ENCODE measurements at places on chromosomes 16 and 17.

- no peak for DNase-seq
These were observed 370.0 kb downstream of the CDH11 start for GRCh38 chr16:64751906-64752305.

DNA sequence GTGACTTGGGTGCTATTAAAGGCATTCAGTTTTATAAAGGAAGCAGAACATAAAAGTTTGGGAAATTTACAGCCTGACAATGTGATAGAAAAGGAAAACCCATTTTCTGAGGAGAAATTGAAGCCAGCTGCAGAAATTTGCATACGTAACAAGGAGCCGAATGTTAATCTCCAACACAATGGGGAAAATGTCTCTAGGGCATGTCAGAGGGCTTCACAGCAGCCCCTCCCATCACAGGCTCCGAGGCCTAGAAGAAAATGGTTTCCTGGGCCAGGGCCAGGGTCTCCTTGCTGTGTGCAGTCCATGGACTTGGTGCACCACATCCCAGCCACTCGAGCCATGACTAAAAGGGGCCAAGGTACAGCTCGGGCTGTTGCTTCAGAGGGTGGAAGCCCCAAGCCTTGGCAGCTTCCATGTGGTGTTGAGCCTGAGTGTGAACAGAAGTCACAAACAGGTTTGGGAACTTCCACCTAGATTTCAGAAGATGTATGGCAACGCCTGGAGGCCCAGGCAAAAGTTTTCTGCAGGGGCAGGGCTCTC is 23.9 kb upstream of the TOM1L1 start:
- no peak for DNase-seq

- DNase-seq: no peak
These were observed 47.7 kb upstream of the DOC2B start for GRCh38 chr17:228951-229708.

- no peak for DNase-seq
These were observed 15.0 kb downstream of the NSMCE1 start for GRCh38 chr16:27253526-27253930.

GRCh38 chr17:62627904-62628633 is 599 bp downstream of the MRC2 start:
- DNase-seq: no peak

DNA sequence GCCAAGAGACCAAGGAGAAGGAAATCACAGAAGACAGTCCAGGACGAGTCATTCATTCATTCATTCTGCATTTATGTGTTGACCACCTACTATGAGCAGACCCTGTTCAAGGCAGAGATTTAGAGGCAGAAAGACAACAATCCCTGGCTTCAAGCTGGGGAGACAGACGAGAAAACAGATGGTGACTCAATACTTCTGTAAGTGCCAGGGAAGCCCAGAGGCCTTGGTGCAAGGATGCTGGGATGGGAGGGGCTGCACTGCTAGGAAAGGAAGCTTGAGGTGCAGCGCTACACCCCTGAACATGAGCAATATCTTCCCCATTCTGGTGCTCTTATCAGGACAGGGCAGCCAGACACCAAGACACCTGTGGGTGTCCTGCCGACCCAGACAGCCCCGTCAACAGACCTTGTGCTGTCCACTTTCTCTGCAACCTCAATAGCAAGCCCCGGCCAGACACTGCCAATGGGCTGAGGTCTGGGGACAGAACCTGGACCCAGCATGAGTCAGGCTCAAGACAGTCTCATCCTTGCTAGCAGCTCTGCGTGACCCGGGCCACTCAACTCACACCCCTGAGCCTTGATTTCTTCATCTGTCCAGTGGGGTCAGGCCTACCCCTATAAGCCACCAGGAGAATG is 163.5 kb downstream of the COPRS start:
- DNase-seq: no peak

- DNase-seq: no peak
These were observed 34.4 kb downstream of the CMIP start for GRCh38 chr16:81478876-81479511.

DNA sequence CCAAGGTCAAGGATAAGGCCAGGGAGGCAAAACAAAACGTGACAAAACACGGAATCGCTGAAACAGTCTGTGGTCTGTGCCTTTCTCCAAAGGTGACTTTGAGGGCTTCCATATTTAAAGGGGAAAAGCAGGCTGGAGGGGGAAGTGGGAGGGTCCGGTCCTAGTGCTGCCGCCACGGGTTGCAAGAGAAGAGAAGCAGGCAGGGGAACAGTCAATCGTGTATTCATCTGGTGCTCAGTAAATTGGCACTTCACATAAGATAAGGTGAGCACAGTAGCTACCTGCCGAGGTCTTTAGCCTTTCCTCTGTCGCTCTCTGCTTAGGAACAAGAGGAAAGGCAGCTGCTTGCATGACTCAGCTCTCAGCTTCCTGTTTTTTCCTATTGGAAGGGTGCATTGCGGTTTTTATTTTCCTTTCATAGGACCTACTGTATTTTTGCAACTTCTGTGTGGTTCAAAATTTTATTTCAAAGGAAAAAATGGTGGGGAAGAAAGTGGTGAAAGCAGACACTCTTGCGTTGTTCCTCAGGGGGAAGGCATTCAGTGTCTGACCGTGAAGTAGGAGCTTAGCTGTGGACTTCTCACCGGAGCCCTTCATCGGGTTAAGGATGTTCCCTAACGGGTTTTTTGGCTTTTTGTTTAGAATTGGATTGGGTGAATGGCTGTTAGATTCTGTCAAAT is 7.1 kb upstream of the LGALS3BP start:
- peak; percentile 51 for DNase-seq

DNA sequence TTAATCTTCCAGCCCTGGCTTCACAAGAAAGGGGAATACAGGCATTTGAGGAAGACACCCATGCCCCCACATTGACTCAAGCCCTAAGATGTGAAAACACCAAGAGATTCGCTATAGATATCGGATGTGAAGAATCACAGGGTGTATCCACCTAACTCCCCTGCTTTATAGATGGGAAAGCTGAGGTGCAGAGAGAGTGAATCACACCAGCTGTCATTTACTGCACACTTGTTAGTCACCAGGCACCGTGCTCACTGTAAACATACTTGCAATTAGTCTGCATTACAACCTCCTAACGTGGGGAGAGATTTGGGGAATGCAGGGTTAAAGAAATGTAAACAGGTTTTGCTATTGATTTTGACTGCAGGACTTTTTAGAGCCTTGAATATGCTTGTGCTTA is 325.5 kb downstream of the C16orf95 start:
- DNase-seq: no peak

DNA sequence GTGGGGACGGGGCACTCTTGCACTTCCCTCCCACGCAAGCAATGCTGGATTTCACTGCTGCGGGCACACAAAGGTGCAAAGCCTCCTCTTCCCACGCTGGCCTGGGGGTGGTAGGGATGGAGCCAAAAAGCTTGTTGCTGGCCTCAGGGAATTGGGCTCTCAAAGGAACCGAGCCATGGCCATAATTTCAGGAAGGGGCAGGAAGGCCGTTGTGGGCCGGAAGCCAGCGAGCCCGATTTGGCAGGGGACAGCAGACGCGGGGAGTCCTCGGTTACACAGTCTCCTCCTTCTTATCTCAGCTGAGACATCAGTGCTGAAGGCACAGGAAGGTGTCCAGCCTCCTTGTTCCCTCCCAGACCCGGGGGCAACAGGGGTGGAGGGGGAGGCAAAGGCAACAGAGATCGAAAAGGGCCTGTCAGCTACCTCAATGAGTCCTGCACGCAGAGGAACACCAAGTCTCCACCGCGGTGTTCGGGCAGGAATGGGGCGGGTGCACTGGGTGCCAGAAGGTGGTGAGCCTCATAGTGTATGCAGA is 59.5 kb downstream of the SLFN11 start:
- DNase-seq: no peak

- no peak for DNase-seq
These were observed 2.6 kb downstream of the BBS2 start for GRCh38 chr16:56517206-56517605.

GRCh38 chr17:49990921-49991320 is 4.1 kb downstream of the DLX3 start:
- no peak for DNase-seq

- DNase-seq: no peak
These were observed at the start of gene PRSS27 for GRCh38 chr16:2720064-2720457. Gene PRSS27 (minus strand): TSS chr16:2720224. CDS start chr16:2720160, 64 bp downstream.

DNA sequence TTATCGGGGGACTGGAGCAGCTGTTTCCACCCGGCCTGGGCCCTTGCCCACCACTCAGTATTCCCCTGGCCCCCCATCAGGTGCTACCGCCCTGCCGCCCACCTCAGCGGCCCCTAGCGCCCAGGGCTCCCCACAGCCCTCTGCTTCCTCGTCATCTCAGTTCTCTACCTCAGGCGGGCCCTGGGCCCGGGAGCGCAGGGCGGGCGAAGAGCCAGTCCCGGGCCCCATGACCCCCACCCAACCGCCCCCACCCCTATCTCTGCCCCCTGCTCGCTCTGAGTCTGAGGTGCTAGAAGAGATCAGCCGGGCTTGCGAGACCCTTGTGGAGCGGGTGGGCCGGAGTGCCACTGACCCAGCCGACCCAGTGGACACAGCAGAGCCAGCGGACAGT is 6.1 kb upstream of the TMEM88 start:
- no peak for DNase-seq

- DNase-seq: peak; percentile 59
These were observed 742 bp downstream of the PFN1 start for GRCh38 chr17:4947411-4948165.

- no peak for DNase-seq
These were observed 1.3 kb downstream of the AKAP1 start for GRCh38 chr17:57086069-57086930.

GRCh38 chr16:27374804-27375425 is 27.1 kb upstream of the IL21R start:
- peak; percentile 64 for DNase-seq

- DNase-seq: no peak
These were observed at the start of gene KIF19 for GRCh38 chr17:74325743-74326379. Gene KIF19 (plus strand): TSS chr17:74326226. CDS start chr17:74326350, 124 bp downstream.

GRCh38 chr16:73544826-73545225 is 496.9 kb upstream of the ZFHX3 start:
- DNase-seq: no peak

GRCh38 chr16:51557670-51558069 is 406.6 kb upstream of the SALL1 start:
- no peak for DNase-seq

DNA sequence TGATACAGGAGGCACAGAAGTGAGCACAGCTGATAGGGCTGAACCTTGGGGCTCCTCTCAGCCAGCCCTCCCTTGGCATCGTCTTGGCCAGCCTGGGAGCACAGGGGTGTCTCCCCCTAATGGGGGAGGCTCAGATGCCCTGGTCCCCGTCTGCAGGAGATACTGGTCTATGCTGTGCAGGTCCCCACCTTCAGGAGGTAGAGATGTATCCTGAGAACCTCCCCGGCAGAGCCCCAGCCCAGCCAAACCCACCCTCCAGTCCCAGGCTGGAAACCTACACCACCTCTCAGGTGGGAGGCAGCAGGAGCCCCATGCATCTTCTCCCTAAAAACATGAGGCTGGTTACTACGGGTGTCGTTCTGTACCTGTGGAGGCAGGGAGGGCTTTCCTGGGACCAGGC is 38.7 kb downstream of the ABCC6 start:
- DNase-seq: no peak

GRCh38 chr17:44111777-44112176 is 11.7 kb downstream of the HDAC5 start:
- DNase-seq: no peak

DNA sequence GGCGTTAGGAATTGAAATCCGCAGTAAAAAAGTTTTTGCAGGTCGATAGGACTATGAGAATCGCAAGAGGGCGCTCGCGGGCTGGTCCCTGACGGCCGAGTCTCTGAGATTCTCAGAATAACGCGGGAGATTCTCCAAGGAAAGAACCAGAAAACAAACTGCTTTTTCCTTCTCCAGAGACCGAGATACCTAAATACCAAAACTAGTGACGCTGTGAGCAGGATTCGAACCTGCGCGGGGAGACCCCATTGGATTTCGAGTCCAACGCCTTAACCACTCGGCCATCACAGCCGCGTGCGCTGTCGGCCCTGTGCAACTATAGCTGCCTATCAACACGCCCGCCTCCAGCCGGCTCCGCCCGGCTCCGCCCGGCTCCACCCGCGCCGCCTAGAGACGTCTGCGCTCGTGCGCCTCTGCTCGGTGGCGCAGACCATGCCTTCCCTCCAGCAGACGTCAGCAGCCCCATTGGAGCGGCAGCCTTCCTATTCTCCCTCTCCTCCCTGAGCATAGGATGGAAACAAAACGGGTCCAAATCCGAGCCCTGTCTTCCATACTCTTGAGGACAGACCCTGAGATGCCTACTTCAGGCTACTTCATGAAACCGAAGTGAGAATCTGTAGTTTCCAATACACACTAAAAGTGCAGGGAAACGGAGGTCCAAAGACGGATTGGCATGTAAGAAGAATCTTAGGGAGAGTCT is 13.4 kb downstream of the PER1 start:
- DNase-seq: peak; percentile 97

GRCh38 chr16:66477028-66477515 is 50.0 kb downstream of the BEAN1 start:
- no peak for DNase-seq

GRCh38 chr17:9346296-9346926 is 229.2 kb downstream of the STX8 start:
- DNase-seq: no peak

- no peak for DNase-seq
These were observed 113.3 kb upstream of the ADAMTS18 start for GRCh38 chr16:77548151-77548550.

DNA sequence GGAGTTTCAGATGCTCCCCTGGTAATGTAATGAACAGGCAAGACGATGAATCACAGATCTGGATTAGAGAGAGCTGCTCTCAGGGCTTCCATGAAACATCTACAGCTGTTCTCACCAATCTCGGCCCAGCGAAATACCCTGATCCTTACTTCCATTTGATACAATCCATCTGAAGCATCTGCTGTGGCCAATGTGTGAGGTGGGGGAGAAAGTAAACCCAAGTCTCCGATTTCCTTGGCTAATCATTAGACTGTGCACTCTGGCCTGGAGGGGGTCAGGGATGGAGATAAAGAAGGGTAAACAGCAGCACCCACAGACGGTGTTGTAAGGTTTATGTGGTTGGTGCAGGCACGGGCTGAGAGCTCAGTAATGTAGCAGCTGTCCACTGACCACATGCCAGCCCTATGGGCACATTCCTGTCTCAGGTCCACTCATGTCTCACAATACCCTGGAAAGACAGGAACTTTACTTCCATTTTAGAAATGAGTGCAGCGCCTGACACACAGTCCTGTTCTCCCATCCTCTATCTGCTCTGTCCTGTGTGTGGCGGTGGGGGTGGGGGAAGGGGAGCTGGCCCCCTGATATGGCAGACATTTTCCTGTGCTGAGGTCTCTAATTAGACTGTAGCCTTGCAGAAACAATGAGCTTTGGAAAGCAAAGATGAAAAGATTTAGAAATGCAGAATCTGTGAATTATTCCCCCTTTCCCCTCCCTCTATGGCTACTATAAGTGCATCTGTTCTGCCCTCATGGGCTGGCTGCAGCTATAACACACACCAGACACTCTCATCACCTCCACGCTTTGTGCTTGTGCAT is 48.3 kb upstream of the ERN1 start:
- DNase-seq: no peak

Data from SW 1271 (cell line).